ENCODE measurements at places on chromosomes 1 and 21.

DNA sequence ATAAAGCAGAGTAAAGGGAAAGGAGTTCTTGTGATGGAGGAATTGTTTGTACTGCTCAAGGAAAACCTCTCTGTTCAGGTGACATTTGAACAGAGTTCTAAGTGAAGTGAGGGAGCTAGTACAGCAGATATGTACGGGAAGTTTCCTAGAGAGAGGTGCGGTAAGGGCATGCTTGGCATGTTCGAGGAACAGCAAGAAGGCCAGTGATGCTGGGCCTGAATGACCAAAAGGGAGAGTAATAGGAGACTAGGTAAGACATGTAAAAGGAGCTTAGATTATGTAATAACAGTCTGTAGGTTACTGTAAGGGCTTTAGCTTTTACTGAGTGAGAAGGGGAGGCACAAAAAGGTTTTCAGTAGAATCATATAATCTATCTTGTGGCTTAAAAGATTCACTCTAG lies 63.9 kb downstream of the PIK3R3 start:
- H3K4me1 ChIP-seq: peaks cover 9% of the 10 kb centered on the region
- no peak overlapping the region for H3K27ac ChIP-seq
- H3K27me3 ChIP-seq: no peaks in the 10 kb centered on the region
- DNase-seq: no peak
- no peak overlapping the region for H3K4me3 ChIP-seq

- no peaks in the 10 kb centered on the region for H3K4me1 ChIP-seq
- no peak overlapping the region for H3K4me3 ChIP-seq
- no peaks in the 10 kb centered on the region for H3K36me3 ChIP-seq
- no peak overlapping the region for H3K27ac ChIP-seq
- no peak for DNase-seq
- peaks cover 44% of the 10 kb centered on the region for H3K27me3 ChIP-seq
Observed at GRCh38 chr1:115536279-115536816, 105.4 kb upstream of the VANGL1 start.

GRCh38 chr1:86207323-86207722 lies 50.8 kb upstream of the COL24A1 start:
- no peak for DNase-seq
- H3K4me1 ChIP-seq: no peaks in the 10 kb centered on the region
- H3K27ac ChIP-seq: no peak overlapping the region
- no peaks in the 10 kb centered on the region for H3K36me3 ChIP-seq
- H3K4me3 ChIP-seq: no peak overlapping the region

DNA sequence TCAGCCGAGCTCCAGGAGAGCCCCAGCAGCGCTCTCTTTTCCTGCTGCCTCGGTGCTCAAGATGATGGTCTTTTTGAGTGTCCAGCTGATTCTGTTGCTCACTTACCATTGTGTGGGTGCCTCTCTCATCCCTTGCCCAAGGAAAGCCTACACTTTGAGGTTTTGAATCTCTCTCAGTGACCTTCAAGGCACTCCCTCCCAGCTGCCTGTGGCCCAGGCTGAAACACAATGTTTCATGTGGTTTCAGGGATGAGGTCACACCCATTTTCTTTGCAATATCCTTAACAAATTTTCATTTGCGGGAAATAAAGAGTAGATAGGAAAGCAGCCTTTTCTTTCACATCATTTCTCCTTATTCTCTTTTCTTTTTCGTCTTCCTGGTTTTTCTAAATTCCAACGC lies 12.6 kb upstream of the MRPS14 start:
- no peak overlapping the region for H3K4me3 ChIP-seq
- no peaks in the 10 kb centered on the region for H3K36me3 ChIP-seq
- no peaks in the 10 kb centered on the region for H3K4me1 ChIP-seq
- no peak for DNase-seq
- H3K27me3 ChIP-seq: no peaks in the 10 kb centered on the region

DNA sequence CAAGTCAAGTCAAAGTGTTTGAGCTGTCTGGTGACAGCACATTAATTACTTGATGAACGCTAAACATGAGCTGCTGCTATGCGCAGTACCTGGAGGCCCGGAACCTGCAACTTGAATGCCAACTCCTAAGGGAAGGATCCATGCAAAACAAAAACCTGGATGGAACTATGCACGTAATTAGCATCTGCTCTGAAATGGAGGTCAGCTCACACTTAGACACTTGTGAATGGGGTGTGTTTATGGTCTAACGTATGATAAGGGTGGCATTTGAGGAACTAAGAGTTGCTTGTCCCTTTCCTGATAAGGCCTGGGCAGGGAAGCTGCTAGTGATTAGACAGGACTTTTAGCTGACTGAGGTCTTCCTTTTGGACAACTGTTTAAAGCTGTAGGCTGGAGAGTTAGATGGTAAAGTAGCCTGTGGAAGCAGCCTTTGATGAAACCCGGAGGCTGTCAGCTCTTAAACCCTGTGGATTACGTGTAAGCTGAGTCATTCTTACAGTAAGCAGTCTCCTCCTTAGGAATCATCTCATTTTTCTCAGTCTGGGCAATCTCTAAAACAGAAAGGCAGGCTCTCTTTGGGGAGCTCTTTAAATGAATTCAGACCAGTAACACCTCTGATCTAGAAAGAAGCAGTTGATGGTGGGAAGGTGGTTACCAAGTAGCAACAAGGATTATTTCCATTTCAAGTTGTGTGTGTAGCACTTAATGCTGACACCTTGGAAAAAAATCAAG lies 6.8 kb downstream of the TENT5C start:
- no peak for DNase-seq
- peaks cover 98% of the 10 kb centered on the region for H3K4me1 ChIP-seq
- no peaks in the 10 kb centered on the region for H3K27me3 ChIP-seq
- peak overlapping the region; percentile 56 for H3K27ac ChIP-seq

- H3K4me3 ChIP-seq: no peak overlapping the region
- no peak overlapping the region for H3K27ac ChIP-seq
- no peaks in the 10 kb centered on the region for H3K27me3 ChIP-seq
- peaks cover 18% of the 10 kb centered on the region for H3K4me1 ChIP-seq
- peaks cover 4% of the 10 kb centered on the region for H3K36me3 ChIP-seq
- DNase-seq: no peak
Observed at GRCh38 chr1:1344655-1345361, 4.4 kb downstream of the DVL1 start.

GRCh38 chr1:1063261-1063944 lies 10.7 kb downstream of the RNF223 start:
- peaks cover 24% of the 10 kb centered on the region for H3K27me3 ChIP-seq
- H3K4me1 ChIP-seq: no peaks in the 10 kb centered on the region
- peak overlapping the region; percentile 11 for H3K4me3 ChIP-seq
- H3K36me3 ChIP-seq: peaks cover 7% of the 10 kb centered on the region
- DNase-seq: no peak
- no peak overlapping the region for H3K27ac ChIP-seq

DNA sequence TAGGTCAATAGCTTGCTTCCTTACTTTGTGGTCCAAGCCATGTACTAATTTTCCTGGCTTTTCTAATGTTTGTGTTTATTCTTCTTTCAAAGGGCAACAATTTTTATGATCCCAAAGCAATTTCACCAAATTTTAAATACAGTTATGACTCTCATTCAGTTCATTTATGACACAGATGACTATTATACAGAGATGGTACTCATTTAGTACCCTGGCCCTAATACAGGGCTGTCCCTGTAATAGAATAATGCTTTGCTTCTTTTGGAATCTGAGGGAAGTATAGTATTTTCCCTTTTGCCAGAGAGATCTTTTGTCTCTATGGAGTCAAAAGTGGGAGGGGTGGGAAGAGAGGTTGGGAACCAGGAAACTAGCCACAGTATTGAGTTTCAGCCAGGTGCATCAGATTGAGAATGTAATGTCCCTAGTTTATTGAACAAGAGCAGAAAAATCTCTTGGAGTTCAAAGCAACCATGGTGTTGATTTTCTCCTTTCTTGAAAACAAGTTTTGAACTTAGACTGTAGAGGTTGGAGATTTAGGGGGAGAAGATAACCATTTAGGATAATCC lies 20.4 kb downstream of the DENND2D start:
- peak overlapping the region; percentile 34 for H3K27ac ChIP-seq
- no peaks in the 10 kb centered on the region for H3K27me3 ChIP-seq
- H3K4me3 ChIP-seq: no peak overlapping the region

DNA sequence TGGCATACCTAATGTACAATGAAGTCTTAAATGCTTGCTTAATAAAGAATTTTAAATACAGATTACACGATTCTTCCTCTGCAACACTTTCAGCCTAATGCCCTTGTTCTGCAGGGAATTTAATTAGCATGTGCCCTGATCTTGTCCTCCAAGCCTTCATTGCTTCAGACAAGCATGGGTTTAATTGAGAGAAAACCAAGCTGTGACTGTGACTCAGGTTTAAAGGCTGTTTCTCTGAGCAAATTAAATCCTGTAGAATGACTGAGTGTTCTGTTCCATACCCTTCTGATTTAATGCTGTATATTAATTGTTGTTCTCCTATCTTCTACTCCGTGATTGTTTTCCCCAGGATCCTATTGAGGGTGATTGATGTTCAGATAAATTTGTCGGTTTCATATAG lies 269.0 kb upstream of the PRMT6 start:
- no peak for DNase-seq
- H3K36me3 ChIP-seq: no peaks in the 10 kb centered on the region
- no peak overlapping the region for H3K4me3 ChIP-seq
- H3K27ac ChIP-seq: no peak overlapping the region

DNA sequence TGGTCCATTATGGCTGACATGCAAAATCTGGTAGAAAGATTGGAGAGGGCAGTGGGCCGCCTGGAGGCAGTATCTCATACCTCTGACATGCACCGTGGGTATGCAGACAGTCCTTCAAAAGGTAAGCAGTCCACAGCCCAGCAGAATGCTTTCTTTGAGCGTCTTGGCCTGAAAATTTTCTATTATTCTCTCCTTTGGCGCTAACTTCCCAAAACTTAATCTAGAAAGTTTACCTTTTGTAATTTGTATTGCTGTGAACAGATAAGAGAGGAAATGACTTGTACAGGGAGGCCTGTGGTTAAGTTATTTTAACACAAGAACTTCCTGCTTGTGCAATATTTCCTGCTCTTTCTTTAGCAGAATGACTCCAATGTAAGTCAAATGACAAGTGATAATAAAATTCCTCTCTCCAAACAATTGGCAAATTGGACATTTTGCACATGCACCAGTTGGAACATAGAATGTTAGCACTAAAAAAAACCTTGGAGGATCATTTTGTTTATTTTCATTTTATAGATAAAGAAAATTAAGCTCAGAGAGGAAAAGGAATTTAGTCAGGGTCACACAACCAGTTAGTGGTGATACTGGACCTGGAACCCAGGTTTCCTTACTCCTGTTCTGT lies 18.9 kb downstream of the CAP1 start:
- H3K27me3 ChIP-seq: no peaks in the 10 kb centered on the region
- peaks cover 59% of the 10 kb centered on the region for H3K36me3 ChIP-seq
- peaks cover 88% of the 10 kb centered on the region for H3K4me1 ChIP-seq
- DNase-seq: no peak

GRCh38 chr1:19240673-19241538 lies 10.4 kb downstream of the EMC1 start:
- H3K4me1 ChIP-seq: peaks cover 5% of the 10 kb centered on the region
- no peaks in the 10 kb centered on the region for H3K27me3 ChIP-seq
- no peak overlapping the region for H3K4me3 ChIP-seq
- peak overlapping the region; percentile 35 for H3K27ac ChIP-seq
- peak; percentile 48 for DNase-seq

GRCh38 chr21:42081138-42081537 lies 10.0 kb downstream of the UMODL1 start:
- DNase-seq: no peak
- H3K27me3 ChIP-seq: peaks cover 8% of the 10 kb centered on the region
- peaks cover 5% of the 10 kb centered on the region for H3K4me1 ChIP-seq
- no peaks in the 10 kb centered on the region for H3K36me3 ChIP-seq

DNA sequence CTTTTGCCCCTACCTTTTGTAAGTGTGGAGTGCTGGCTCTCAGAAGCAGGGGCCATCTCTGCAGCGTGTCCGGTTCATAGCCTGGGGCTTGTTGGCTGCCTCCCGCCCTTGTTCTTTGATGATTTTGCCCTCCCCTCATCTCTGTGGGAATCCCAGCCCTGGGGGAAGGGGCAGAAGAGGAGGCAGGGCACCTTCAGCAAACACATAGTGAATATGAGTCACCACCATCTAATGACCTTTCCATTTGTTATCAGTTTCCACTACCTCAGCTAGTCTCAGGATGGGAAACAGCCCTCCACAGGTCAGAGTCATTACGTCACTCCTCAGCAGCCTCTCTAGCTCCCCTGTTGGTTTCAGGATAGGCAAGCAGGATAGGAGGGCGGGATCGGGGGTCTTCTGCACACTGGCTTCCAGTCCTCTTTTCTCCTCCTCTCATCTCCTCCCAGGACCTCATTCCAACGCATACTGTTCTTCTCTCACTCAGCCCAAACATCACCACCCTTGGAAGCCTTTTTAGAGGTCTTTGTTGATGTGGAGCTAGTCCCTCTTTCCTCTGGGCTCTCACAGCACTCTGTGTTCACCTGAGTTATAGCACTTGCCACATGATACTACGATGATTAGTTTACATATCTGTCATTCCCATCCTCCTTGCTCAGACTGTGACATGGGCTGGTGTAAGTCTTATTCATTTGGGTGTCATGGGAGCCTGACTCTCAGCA lies 15.8 kb downstream of the GADD45A start:
- no peak for DNase-seq
- no peak overlapping the region for H3K4me3 ChIP-seq
- no peaks in the 10 kb centered on the region for H3K36me3 ChIP-seq
- H3K27me3 ChIP-seq: no peaks in the 10 kb centered on the region
- H3K27ac ChIP-seq: no peak overlapping the region

GRCh38 chr1:99017655-99018054 lies 13.0 kb upstream of the PLPPR5 start:
- no peak overlapping the region for H3K4me3 ChIP-seq
- peaks cover 10% of the 10 kb centered on the region for H3K27me3 ChIP-seq
- peaks cover 3% of the 10 kb centered on the region for H3K36me3 ChIP-seq
- no peak overlapping the region for H3K27ac ChIP-seq
- DNase-seq: no peak
- H3K4me1 ChIP-seq: no peaks in the 10 kb centered on the region

DNA sequence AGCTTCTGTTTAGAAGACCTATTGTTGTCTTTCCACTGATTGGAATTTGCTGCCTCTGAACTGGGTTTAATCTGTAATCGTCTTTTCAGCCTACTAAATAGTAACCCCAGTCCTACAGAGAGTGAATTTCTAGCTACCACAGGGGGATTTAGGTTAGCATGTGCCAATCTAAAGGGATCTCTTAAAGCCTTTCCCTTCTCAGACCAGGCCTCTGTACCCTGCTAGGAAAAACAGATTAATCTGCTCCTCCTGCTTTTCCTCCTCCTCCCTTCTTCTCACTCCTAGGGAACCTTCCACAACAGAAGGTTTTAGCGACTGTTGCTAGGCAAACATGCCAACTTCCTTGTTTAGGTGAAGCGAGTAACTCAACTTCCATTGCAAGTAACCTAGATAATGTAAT lies 1.3 kb upstream of the RC3H1 start:
- peaks cover 41% of the 10 kb centered on the region for H3K4me1 ChIP-seq
- no peaks in the 10 kb centered on the region for H3K27me3 ChIP-seq
- H3K27ac ChIP-seq: peak overlapping the region; percentile 97
- H3K4me3 ChIP-seq: peak overlapping the region; percentile 95
- peaks cover 10% of the 10 kb centered on the region for H3K36me3 ChIP-seq
- no peak for DNase-seq

Measured in central memory CD8-positive, alpha-beta T cell (primary cell).